Body of pancreas (tissue), 4 donors: ENCODE measurements at places on chromosomes 11 and 22. TPM values are rescaled to one million over a fixed set of nuclear protein-coding genes. Genes with fewer than 3 reads are reported as not detected.

The PGA4 gene
- total RNA-seq, result 120 TPM

The MSANTD2 gene
- 23.7 TPM for total RNA-seq

The BBOX1 gene
- not detected for total RNA-seq

The C11orf16 gene
- not detected for total RNA-seq

The BTBD18 gene
- not detected for total RNA-seq

The OR51G2 gene
- not detected for total RNA-seq

The CPSF7 gene
- 34.0 TPM for total RNA-seq

DNA sequence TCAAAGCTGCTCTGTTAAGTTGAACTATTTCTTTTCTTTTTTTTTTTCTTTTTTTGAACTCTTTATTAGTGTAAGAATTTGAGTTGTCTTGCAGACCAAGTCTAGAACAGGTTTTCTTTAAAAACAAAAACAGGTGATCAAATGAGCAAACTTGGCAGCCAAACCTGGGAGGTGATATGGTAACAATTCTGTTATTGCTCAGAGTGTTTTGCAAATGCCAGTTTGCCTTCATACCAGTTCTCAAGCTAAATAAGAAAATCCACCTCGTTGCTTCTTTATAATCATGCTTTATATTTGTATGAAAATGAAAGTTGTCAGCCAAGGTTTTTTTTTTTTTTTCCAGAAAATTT, 76.9 kb downstream of the DEPDC5 start:
- H3K36me3 ChIP-seq, result no peaks in the 10 kb centered on the region
- no peak overlapping the region for H3K4me3 ChIP-seq
- no peaks in the 10 kb centered on the region for H3K27me3 ChIP-seq
- peak overlapping the region; percentile 43 for H3K27ac ChIP-seq

- H3K27ac ChIP-seq, result no peak overlapping the region
- H3K4me3 ChIP-seq, result no peak overlapping the region
- H3K36me3 ChIP-seq, result no peaks in the 10 kb centered on the region
- H3K27me3 ChIP-seq, result no peaks in the 10 kb centered on the region
- peaks cover 11% of the 10 kb centered on the region for H3K4me1 ChIP-seq
- no peak for DNase-seq
Observed at GRCh38 chr11:36077368-36077767, 133.5 kb downstream of the LDLRAD3 start.

DNA sequence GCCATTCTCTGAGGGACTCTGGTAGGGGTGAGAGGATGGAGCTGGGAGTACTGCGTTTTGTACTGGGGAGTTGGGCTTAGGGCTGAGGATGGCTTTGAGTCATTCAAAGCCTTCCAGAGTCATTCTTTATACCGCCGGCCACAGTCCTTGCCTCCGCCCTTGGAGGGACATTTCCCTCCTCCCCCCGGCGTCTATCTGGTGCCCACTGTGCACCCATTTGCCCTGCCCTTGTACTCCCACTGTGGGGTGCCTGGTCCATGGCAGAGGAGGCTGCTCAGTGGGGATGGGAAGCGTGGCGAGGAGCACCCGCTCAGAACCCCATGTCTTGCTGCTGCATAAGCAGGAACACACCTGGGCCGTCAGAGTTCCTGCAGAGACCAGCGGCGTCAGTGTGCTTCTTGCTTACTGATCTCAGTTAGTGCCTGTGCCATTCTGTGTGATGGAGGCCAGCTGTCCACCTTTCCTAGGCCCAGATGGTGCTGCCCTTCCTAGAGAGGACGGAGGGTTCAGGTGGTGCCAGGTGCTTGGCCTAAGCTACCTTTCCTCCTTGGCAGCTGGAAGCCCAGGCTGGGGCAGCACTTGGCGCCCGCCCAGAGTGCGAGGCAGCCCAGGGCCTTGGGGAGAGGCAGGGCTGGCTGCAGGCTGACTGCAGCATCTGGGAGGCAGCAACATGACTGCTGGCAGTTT, 23.3 kb upstream of the TMEM191C start:
- no peaks in the 10 kb centered on the region for H3K27me3 ChIP-seq
- no peak overlapping the region for H3K4me3 ChIP-seq
- peaks cover 10% of the 10 kb centered on the region for H3K36me3 ChIP-seq

GRCh38 chr11:35711173-35711910, 48.8 kb downstream of the TRIM44 start:
- H3K4me3 ChIP-seq, result no peak overlapping the region
- no peak for DNase-seq
- peaks cover 21% of the 10 kb centered on the region for H3K4me1 ChIP-seq
- H3K36me3 ChIP-seq, result no peaks in the 10 kb centered on the region

DNA sequence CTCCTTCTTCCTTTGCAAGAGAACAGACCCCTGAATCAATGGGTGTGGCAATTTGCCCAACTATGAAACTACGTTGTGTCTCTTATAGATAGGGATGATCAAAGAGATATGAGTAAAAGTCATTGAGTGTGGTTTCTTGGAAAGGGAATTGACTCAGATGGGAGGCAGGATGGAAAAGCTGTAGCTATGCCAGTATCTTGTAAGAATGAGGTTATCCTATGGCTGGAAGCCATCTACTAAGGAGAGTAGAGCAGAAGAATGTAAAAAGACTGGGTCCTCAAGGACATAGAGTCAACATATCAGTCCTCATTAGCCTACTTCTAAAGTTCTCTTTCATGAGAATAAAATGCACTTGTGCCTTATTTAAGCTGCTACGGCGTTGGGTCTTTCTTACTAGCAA, 78.9 kb upstream of the POU2AF2 start:
- H3K4me3 ChIP-seq, result no peak overlapping the region
- no peak for DNase-seq
- no peak overlapping the region for H3K27ac ChIP-seq
- no peaks in the 10 kb centered on the region for H3K27me3 ChIP-seq

DNA sequence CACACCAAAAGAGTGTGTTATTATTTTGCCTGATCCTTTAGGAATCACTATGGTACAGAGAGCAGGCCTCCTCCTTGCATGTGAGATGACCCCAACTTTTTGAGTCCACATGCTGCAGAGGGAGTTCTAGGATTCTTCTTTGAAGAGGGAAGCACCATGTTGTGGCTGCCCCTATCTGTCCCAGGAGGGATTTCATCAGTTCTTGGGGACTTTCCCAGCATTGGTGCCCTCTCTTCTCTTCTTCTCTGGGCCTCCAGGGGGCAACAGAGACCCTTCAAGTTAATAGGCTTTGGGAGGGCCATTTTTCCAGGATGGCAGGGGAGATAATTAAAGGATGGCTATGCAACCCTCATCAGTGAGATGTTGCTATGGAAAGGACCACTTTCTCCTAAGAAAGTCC, 3.6 kb downstream of the MMP1 start:
- no peak for DNase-seq
- H3K4me1 ChIP-seq, result peaks cover 7% of the 10 kb centered on the region
- no peak overlapping the region for H3K27ac ChIP-seq
- H3K27me3 ChIP-seq, result no peaks in the 10 kb centered on the region

- no peaks in the 10 kb centered on the region for H3K36me3 ChIP-seq
- H3K27me3 ChIP-seq, result no peaks in the 10 kb centered on the region
- H3K4me3 ChIP-seq, result no peak overlapping the region
- DNase-seq, result no peak
- H3K4me1 ChIP-seq, result peaks cover 26% of the 10 kb centered on the region
Observed at GRCh38 chr11:74014880-74015279, 6.0 kb upstream of the UCP3 start.

DNA sequence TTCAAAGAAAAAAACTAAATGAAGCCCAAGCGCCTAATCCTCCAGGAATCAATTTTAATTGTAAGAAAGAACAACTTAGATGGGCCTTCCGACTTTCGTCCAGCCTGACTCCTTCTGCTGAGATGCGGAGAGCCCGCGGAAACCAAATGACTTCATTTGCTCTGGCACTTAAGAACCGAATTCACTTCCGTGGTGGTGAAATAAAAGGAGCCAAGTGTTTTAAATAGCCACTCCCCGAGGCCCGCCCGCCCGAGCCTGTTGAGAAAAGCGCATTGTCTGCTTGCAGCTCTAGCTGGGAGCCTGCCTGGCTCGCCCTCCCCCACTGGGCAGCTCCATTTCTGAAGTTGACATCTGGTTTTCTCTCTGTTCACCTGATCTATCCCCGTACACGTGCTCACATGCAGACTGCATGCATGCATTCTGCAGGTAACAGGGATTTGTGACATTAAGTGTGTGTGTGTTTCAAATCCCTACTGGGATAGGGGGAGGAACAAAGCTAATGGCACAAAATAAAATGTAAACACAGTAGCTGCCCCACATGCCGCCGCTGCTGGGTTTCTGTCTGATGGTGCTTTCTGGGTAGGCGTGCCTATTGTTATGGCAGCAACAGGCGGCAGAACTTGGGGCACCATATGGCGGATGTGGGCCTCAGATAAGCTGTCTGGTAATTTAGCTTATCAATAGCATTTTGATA, 6.2 kb downstream of the TEAD1 start:
- no peaks in the 10 kb centered on the region for H3K36me3 ChIP-seq
- DNase-seq, result peak; percentile 90
- peaks cover 65% of the 10 kb centered on the region for H3K4me1 ChIP-seq
- H3K27ac ChIP-seq, result peak overlapping the region; percentile 74
- no peak overlapping the region for H3K4me3 ChIP-seq
- no peaks in the 10 kb centered on the region for H3K27me3 ChIP-seq

DNA sequence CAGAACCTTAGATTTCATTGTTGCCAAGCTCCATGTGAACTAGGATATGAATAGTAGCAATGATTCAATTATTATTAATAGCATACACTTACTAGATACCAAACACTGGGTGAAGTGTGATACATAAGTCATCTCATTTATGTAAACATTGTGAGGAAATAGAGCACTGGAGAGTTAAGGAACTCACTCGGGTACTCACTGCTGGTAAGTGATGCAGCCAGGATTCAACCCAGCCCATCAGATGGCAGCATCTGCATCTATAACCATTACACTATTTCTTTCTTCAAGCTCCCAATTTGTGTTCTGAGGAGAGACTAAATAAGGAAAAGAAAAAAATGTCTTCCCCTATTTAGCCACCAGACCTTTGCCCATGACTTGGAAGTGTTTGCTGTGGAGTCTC, 10.2 kb upstream of the ALG8 start:
- H3K4me3 ChIP-seq, result no peak overlapping the region
- H3K27ac ChIP-seq, result no peak overlapping the region
- H3K4me1 ChIP-seq, result no peaks in the 10 kb centered on the region
- no peaks in the 10 kb centered on the region for H3K27me3 ChIP-seq
- no peak for DNase-seq

- H3K27ac ChIP-seq, result no peak overlapping the region
- no peaks in the 10 kb centered on the region for H3K27me3 ChIP-seq
- H3K4me3 ChIP-seq, result no peak overlapping the region
- H3K36me3 ChIP-seq, result peaks cover 15% of the 10 kb centered on the region
- no peak for DNase-seq
Observed at GRCh38 chr11:47327025-47327424, 25.5 kb downstream of the MYBPC3 start.

GRCh38 chr22:46537225-46537945, at the start of gene CELSR1:
CELSR1 (minus strand) TSS chr22:46537620; CDS start chr22:46537170, 450 bp downstream.
- peaks cover 18% of the 10 kb centered on the region for H3K4me1 ChIP-seq
- no peak within 1 kb of the TSS for H3K27ac ChIP-seq
- peak within 1 kb of the TSS; percentile 3 for H3K4me3 ChIP-seq
- H3K36me3 ChIP-seq, result no peaks in the 10 kb centered on the region
- DNase-seq, result no peak
- peaks cover 11% of the 10 kb centered on the region for H3K27me3 ChIP-seq

GRCh38 chr11:110092111-110092514, 1.1 kb upstream of the ZC3H12C start:
- no peak for DNase-seq
- H3K27me3 ChIP-seq, result no peaks in the 10 kb centered on the region
- peak overlapping the region; percentile 8 for H3K4me3 ChIP-seq
- peaks cover 6% of the 10 kb centered on the region for H3K4me1 ChIP-seq
- no peaks in the 10 kb centered on the region for H3K36me3 ChIP-seq

DNA sequence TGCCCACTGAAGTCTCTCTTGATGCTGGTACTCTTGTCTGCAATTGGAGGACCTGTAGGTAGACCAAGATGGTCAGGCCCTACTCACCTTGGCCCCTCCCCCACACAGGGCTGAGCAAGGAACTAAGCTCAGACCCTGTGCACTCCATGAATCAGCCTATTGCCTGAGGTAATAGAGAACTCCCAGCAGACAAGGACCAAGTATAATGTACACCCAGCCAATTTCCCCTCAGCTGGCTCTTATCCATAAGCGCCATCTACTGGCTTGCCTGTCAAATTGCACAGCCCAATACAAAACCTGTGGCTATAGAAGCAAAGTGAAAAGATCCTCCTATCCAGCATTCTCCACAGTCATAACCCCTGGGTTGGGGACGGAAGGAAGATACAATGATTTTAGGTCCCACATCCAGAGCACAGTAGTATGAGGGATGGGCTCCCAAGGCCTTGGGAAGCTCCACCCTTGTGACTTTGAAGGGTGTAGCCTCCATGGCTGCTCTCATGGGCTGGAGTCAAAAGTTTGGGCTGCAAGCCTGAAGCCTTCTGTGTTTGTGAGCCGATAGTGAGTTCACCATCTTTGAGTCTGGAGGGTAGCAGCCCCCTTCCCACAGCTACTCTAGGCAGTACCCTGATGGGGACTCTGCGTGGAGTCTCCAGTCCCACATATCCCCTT, 56.0 kb downstream of the GLYATL2 start:
- no peak overlapping the region for H3K4me3 ChIP-seq
- no peaks in the 10 kb centered on the region for H3K27me3 ChIP-seq
- no peaks in the 10 kb centered on the region for H3K36me3 ChIP-seq
- peaks cover 21% of the 10 kb centered on the region for H3K4me1 ChIP-seq
- no peak overlapping the region for H3K27ac ChIP-seq
- peak; percentile 67 for DNase-seq

DNA sequence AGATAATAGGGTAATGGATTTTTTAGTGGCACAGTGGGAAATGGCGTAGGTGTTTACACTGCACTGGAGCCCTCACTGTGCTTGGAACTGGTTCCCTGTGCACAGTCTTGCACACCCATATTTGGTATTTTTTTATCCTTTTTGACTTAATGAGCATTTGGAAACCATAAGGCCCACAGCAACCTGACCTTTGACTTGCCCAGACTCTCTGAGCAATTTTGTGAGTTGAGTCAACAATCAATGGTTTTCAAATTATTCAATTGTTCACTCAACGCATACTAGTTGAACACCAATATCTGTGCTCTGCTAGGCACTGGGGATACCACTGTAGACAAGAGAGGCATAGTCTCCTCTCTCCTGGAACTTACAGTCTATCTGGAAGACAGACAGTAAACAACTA, 14.3 kb downstream of the CD44 start:
- H3K27ac ChIP-seq, result no peak overlapping the region
- no peak for DNase-seq
- no peak overlapping the region for H3K4me3 ChIP-seq
- peaks cover 59% of the 10 kb centered on the region for H3K4me1 ChIP-seq
- no peaks in the 10 kb centered on the region for H3K27me3 ChIP-seq

- H3K27me3 ChIP-seq, result no peaks in the 10 kb centered on the region
- H3K36me3 ChIP-seq, result no peaks in the 10 kb centered on the region
- H3K4me3 ChIP-seq, result no peak overlapping the region
- DNase-seq, result no peak
- no peaks in the 10 kb centered on the region for H3K4me1 ChIP-seq
Observed at GRCh38 chr22:20451920-20452319, 14.3 kb upstream of the SCARF2 start.

DNA sequence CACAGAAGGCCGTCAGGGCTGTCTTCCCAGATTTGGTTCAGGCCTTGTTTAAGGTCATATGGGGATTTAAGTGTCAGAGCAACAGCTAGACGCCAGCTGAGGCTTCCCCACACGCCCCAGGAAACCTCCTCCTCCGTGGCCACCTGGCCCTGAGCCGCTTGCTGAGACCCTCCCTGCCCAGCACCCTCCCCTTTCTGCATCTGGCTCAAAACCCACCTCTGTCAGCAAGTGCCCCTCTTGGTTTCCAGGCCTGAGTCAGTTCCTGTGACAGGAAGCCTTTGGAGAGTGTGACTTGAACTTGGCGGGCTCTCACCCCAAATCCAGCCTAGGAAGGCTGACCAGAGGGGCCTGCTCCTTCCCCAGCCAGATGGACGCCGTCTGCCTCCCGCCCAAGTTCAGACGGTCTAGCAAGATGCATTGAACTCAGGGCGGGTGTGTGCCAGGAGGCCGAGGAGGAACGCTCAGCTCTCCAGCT, 561 bp downstream of the FXYD2 start:
- no peaks in the 10 kb centered on the region for H3K36me3 ChIP-seq
- peaks cover 57% of the 10 kb centered on the region for H3K4me1 ChIP-seq
- H3K4me3 ChIP-seq, result no peak overlapping the region
- H3K27me3 ChIP-seq, result no peaks in the 10 kb centered on the region
